Left cardiac atrium (tissue), 4 donors: ENCODE measurements at places on chromosomes 2 and 18. TPM values are rescaled to one million over a fixed set of nuclear protein-coding genes. Genes with fewer than 3 reads are reported as not detected.
A peak's percentile ranks its signal among the peaks of the same experiment; 100 is the strongest.

The MAP2 gene
- 4.7 TPM for total RNA-seq

The TUBB8B gene
- total RNA-seq, result not detected

DNA sequence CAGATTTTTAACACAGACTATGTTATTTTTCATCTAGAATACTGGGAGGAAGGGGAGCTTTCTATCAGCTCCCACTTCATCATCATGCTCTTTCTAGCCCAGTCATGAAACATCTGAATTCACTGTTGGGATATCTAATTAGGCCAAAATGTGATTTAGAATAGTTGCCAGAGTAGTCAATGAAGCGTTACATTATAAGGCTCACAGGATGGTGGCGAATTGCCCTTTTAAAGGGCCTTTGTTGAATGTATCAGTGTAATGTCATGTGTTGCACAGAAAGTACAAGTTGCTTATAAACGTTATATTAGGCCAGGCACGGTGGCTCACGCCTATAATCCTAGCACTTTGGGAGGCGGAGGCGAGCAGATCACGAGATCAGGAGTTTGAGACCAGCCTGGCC is 45.6 kb downstream of the PDE1A start:
- no peak for DNase-seq

DNA sequence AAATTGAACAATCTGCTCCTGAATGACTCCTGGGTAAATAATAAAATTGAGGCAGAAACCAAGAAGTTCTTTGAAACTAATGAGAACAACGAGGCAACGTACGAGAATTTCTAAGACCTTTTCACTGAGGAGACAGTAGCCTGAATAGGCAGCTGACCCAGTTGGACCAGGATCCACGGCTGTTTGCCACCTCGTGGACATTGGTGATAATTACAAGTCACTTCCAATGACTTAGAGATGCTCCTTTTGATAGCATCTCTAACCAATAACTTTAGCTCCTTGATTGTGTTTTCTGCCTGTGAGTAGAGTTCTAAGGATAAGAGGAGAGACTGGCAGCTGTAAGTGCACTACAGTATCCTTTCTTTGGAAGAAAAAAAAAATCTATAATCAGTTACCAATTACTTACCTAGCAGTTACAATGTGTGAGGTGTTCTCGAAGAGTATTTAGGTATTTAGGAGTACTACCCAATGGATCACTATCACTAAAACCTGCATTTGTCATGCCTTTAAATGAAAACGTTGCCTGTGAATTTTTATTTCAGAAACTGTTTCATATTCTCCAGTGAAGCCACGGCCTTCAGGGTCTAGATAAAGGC is 31.3 kb upstream of the CNTNAP5 start:
- DNase-seq, result peak; percentile 19

- no peak for DNase-seq
Measured at GRCh38 chr2:230439590-230439989, 23.6 kb downstream of the SP100 start.

- DNase-seq, result no peak
Measured at GRCh38 chr2:99726691-99727090, 236.9 kb upstream of the REV1 start.

The PKP4 gene
- 62.5 TPM for total RNA-seq

The RAPH1 gene
- 39.3 TPM for total RNA-seq

The SCN7A gene
- total RNA-seq, result 10.7 TPM

The MSH2 gene
- total RNA-seq, result 13.5 TPM

The ERBB4 gene
- 17.9 TPM for total RNA-seq

- no peak for DNase-seq
Measured at GRCh38 chr2:35978218-35978617, 377.4 kb upstream of the CRIM1 start.

GRCh38 chr2:120044336-120044735 is 31.5 kb downstream of the EPB41L5 start:
- no peak for DNase-seq

GRCh38 chr2:69674316-69674670 is 30.8 kb upstream of the AAK1 start:
- DNase-seq, result no peak

The KCNE4 gene
- 5.1 TPM for total RNA-seq

DNA sequence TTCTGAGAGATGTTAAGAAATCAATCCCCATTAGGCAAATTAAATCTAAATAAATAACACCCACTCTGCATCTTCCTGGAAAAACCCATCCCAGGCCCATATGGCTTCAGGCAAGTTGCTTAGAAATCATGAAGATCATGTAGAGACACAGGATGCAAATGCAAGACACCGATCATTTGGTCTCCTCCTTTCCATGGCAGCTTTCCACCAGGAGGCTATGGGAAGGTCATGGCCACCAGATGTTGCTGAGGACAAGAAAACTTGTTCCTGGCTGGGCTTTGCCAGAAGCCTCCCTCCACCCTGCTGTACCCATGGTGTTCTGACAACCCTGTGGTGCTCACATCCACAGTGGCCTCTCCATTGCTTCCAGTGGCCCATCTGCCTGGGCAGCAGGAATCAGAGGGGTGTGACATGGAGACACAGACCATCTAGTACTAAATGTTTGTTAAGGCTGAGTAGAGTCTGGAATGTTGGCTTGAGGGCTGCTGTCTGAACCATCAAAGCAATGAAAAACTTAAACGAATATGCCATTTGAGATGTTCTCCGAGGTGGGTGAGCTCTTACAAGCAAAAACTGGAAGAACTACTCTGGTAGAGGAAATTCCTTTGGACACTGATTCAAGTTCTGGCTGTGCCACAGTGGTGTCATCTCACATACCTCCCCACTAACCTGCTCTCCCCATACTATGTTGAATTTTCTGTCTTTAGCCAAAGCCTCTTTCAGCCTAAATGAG is 293.2 kb downstream of the TNS1 start:
- DNase-seq, result no peak

The MYO5B gene
- 7.2 TPM for total RNA-seq

The TDRD15 gene
- total RNA-seq, result not detected

DNA sequence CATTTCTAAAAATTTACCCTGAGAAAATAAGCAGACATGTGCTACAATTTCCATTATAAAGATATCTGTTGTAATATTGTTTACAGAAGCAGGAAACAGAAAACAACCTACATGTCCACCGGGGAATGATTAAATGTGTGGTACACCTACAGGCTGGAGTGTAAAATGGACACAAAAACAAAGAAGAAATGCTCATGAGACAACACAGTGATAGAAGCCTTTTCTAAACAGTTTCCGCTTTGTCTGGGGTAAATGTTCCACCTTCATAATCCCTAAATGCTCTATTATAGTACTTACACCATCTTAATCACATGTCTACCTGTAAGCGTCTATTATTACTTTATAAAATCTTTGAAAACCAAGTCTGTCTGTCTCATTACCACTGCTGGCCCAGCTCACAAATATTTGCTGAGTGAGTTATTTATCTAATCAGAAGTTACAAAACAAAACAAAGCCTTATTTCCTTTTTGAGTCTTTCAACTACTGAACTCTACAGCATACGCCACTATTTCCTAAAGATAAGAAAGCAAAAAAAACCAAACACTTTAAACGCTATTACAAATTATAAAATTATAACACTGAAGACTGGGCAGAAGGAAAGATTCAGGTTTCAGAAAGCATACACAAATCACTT is 95.3 kb downstream of the PIGN start:
- DNase-seq, result no peak

DNA sequence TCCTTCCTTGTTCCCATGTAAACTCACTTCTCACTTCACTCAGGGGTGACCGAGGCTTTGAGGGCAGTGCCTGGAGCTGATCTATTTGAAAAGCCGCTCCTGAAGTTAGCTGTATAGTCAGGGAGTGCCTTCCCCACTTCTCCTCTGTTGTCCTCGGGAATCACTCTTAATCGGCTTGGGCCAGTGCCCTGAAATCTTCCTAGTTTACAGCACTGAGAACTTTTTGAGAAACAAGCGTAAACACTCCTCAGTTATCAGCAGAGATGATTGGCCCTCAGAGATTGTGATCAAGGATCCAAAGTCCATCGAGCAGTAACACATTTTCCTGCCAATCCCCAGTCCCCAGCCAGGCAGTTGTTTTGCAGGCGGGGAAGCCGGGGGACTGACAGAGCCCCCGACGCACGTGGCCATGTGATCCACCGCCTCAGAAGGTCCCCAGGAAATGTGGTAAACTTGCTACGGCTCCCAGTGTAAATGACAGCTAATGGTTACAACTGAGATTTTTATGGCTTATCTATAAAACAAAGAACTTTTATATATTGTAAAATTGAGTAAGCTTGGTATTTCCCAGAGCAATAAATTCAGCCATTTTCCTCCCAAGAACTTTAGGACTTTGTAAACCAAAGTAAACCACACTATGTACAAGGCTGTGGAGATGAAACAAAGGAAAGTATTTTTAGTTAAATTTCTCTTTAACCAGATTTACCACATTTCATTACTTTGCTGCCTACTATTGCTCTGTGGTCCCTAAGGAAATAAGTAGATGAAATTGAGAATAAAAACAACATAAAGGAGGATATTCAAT is 53.5 kb downstream of the C18orf63 start:
- no peak for DNase-seq

DNA sequence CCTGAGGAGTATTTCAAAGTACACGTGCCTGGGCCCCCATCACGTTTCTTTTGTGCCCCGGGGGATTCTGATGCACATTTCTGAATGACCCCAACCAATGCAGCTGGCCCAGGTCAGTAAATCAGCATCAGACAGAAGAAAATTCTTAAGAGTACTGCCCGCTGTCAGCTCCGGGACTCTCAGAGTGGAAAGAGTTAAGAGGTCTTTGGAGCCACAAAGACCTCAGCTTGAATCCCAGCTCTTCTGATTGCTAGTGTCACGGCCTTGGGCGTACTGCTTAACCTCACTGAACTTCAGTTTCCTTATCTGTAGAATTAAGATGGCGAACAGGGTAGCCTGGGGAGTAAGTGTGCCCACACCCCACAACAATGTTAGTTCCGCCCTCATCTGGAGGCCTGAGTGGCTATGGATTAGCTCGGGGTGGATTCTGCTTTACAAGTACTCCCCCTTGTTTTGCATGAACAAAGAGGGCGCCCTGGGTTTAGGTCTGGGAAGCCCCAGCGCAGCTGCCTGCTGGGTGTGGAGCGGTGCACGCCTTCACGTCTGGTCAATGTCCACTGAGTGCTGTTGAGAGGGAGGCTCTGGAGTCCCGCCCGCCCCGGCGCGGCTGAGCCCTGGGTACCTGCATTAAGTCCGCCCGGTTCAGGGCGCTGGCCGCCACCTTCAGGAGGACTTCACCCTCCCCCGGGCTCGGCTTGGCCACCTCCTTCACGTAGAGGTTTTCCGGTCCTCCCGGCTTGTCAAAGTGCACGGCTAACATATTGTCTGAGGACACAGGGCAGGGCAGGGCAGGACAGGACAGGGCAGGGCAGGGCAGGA is 858 bp downstream of the TP53I3 start:
- peak; percentile 74 for DNase-seq

The ASB18 gene
- total RNA-seq, result 1.9 TPM

The CD302 gene
- 25.1 TPM for total RNA-seq

- DNase-seq, result no peak
Measured at GRCh38 chr2:55459714-55460274, 40.1 kb upstream of the CCDC88A start.

GRCh38 chr2:105857076-105857740 is 112.5 kb downstream of the NCK2 start:
- no peak for DNase-seq

DNA sequence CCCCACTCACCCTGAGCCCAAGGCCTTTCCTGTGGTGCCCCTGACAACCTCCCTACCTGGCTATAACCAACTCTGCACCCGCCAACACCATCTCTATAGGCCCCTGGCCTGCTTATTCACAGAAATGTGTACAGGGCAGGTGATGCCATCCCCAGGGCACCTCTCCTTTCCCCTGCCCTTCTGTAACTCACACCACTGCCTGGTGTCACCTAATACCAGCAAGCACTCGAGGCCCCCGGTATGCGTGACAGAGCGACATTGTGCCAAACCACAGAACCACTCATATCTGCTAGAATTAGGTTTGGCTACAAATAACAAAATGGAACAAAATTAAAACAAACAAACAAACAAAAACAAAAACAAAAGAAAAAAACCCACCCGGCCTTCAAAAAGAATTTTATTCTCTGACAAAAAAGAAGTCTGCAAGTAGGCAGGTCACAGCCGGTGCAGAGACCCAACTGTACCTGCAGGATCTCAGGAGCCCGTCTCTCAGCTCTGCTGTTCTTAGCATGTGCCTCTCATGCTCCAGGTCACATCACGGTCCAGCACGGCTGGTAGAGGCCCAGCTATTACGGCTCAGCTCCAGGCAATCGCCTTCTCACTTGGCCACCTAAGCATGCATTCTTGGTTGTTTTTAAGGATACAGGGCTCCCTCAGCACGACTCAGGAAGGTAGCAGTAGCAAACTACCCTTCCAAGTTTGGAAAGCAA is 51.4 kb downstream of the FAM178B start:
- no peak for DNase-seq

The THAP4 gene
- total RNA-seq, result 73.3 TPM

The IMMT gene
- total RNA-seq, result 188 TPM

The SLC11A1 gene
- 16.1 TPM for total RNA-seq

GRCh38 chr18:34901299-34901698 is 139.9 kb upstream of the MAPRE2 start:
- no peak for DNase-seq

GRCh38 chr2:64219149-64219548 is 74.9 kb upstream of the PELI1 start:
- DNase-seq, result no peak

GRCh38 chr2:236661061-236661761 is 91.6 kb downstream of the ACKR3 start:
- no peak for DNase-seq

The DTNA gene
- total RNA-seq, result 113 TPM

GRCh38 chr2:203533676-203534591 is 1.2 kb downstream of the RAPH1 start:
- DNase-seq, result no peak

GRCh38 chr2:167992278-167992677 is 255.1 kb downstream of the STK39 start:
- DNase-seq, result no peak

- no peak for DNase-seq
Measured at GRCh38 chr18:13453714-13454113, 235.2 kb downstream of the LDLRAD4 start.

GRCh38 chr2:131152074-131152473 is 46.9 kb downstream of the PLEKHB2 start:
- DNase-seq, result no peak

DNA sequence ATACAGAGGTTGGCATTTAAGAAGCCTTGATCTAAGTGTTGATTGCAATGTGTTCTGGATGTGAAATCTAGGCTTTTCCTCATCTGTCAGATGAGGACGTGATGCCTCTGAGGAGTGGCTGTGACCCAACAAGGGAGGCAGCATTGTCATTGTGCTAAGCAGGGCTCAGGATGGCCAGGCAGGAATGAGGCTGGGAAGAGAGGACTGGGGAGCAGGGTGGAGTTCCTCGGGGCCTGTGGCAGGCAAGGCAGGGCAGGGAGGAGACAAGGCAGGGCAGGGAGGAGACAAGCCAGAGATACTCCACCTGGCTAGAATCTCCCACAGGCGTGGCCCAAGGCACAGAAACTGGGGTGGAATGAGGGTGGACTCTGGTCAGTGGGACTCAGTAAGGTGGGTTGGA is 116.6 kb downstream of the RPIA start:
- DNase-seq, result no peak
